ENCODE measurements at places on chromosomes 5 and 9.

- no peak for DNase-seq
These were observed 2.1 kb downstream of the ANKRD33B start for GRCh38 chr5:10565785-10566542.

- DNase-seq, result no peak
These were observed 14.2 kb downstream of the SLIT3 start for GRCh38 chr5:169286572-169287300.

GRCh38 chr5:151745071-151745705 is 13.2 kb downstream of the ATOX1 start:
- DNase-seq, result no peak

DNA sequence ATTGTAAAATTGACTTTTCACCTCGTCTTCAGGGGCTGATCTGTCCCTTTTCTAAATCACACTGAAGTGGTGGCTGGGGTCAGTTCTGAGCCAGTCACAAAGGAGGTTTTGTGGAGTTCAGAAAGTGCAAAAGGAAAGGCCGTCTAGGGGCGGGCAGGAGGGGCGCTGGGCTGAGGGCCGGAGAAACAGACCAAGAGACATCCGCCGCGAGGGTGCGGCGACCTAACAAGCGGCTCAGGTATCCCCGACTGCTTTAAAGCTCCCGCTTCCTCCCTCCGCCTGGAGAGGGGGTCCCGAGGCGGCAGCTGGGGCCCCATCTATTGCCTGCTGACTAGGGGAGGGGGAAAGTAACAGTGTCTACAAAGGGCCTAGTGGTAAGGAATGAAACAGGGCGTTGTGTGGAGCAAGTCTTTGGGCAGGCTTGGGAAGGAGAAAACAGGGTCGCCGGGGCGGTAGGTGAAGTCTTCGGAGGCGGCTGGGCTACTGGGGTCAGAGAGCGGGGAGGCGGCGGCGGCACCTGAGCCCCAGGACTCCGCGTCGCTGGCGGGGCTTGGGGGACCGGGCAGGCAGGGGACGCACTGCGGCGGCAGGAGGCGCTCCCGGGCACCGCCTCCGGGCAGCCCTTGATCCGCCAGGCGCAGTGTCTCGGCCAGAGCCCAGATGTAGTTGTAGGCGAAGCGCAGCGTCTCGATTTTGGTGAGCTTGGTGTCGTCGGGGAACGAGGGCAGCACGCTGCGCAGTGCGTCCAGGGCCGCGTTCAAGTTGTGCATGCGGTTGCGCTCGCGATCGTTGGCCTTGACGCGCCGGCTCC is 950 bp downstream of the NEUROG1 start:
- no peak for DNase-seq

DNA sequence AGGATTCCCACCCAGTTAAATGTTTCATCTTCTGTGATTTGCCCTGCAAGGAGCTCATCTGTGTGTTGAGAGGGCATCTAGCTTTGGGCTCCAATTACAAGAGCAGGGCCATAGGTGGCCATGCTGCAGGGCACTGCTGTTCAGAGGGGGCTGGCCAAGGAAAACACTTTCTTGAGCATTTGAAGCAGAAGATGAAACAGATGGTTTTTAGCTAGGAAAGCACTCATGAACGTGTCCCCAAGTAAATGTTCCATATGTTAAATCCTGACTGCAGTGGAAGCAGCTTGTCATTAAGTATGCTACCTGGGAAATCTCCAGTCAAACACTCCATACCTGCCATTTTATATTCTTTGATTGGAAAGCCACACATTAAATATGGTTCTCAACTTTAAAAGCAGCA is 176.6 kb downstream of the FBXL7 start:
- DNase-seq, result no peak

GRCh38 chr5:36855141-36855495 is 21.5 kb upstream of the NIPBL start:
- DNase-seq, result no peak

- no peak for DNase-seq
These were observed 95.3 kb upstream of the ITGA2 start for GRCh38 chr5:52893863-52894262.

DNA sequence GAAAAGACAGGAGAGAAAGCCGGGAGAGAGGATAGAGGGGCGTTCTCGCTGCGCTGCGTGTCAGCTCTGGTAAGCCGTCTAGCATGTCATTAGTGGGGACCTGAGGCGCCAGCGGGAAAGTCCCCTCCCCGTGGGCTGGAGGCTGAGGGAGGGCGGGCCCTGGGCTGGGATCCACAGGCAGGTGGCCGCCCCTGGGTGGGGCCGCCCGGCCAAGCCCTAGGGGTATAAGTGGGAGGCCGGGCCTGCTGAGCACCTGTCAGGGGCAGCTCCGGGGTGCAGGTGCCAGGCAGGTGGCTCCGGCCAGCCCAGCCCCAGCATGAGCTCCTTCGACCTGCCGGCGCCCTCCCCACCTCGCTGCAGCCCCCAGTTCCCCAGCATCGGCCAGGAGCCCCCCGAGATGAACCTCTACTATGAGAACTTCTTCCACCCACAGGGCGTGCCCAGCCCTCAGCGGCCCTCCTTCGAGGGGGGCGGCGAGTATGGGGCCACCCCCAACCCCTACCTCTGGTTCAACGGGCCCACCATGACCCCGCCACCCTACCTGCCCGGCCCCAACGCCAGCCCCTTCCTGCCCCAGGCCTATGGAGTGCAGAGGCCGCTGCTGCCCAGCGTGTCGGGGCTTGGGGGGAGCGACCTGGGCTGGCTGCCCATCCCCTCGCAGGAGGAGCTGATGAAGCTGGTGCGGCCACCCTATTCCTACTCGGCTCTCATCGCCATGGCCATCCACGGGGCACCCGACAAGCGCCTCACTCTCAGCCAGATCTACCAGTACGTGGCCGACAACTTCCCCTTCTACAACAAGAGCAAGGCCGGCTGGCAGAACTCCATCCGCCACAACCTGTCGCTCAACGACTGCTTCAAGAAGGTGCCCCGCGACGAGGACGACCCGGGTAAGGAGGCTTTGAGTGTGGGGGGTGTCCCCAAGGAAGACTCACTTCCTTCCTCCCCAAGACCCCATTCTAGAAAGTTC is at the start of gene FOXI1:
Gene FOXI1, plus strand, starts transcription at position 256 of the 970 bp plus-strand sequence. Its CDS starts 61 bp downstream, at position 317.
- DNase-seq, result no peak

DNA sequence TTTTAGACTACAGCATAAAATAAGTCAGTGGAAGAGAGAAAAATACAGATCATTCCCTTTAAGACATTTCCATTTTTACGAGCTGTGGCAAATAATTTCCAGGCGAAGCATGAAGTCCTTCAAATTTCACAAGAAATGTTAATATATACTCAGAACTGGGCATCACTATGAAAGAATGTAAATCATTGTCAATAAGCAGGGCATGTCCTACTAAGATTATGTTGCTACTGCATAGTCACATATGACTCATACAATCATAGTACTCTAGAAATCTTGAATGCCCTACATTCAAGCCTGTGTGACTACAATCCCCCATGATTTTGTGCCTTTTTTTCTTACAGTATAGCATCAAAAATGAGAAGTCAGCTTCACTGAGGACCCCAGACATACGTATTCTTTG is 485.2 kb upstream of the FTMT start:
- DNase-seq, result no peak

DNA sequence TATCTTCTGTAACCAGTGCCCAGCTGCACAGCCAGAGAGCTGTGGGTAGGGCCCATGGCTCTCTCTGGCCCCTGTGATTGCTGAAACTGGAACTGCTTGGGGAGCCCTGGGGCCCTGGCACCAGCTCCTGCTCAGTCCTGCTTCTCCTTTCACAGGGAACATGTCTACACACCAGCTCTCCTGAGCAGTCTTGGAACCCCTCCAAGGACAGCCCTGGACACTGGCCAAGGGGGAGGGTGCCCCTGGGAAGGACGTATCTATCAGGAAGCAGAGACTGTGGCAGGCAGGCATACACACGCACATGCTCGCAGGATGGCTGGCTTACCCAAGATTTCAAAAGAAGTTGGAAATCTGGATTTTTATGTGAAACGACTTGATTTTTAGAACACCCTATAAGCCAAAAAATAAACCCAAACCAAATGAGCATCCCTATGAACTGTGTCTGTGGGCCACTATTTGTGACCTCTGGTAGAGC is 8.8 kb upstream of the TRAF1 start:
- peak; percentile 64 for DNase-seq

DNA sequence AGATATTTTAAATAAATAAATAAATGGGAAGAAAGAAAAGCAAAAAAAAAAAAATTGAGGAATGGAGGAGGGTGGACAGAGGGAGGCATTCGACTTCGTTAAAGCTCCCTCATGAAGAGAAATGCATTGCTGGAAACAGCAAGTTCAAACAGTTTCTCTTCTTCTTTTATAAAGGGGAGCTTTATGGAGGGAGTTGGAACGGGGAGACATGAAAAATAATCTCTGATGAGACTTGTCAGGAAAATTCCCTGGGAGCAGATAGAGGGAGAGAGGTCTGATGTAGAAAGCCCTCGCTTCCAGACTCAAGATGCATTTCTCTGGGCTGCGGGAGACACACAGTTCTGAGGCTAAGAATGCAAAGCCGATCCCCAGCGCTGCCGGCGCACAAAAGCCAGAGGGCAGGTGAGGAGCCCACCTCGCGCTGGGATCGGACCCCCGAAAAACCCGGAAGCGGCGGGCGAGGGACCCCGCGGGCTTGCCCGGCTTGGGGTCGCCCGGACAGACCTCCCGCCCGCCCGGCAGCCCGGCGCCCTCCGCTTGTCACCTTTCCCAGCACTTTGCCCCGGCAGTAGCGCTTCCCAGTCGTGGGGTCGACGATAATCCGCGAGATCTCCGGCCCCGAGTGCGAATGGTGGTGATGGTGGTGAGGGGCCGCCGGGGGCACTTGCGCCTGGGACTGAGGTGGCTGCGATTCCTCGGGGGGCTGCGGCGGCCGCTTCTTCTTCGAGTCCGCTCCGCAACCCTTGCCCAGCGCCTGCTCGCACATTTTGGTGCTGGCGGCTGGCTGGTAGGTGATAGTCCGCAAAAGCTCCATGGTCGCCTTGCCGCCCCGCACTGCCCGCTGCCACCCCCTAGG is 512 bp downstream of the PLK2 start:
- peak; percentile 33 for DNase-seq

DNA sequence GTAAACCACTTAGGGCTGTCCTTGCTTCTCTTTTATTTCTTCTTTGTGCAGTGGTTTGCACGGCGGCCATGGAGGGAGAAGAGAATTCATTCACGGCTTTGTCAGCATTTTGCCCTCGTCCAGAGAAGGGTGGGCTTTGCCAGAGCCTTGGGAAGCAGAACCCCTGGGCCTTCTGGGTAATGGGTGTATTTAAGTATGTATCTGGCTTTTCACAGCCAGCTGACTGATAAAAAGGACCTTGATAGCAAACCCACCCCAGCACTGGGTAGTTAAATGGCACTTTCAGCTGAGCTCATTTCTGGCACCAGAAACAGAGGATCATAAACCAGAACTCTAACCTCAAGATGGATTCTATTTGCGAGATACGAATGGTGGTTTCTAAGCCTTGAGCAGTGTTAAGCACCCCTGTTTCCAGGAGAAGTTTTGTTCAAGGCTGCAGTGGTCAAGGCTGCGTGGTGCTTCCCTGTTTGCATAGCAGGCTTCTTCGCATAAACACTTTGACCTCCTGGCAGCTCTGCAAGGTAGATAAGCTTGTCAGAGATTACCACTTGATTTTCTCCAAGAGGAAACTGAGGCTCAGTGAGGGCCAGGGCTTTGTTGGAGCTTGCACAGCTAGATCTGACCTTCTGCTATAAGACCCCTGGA is 441.6 kb upstream of the KLF4 start:
- DNase-seq, result no peak

GRCh38 chr5:132488590-132488989 is 2.0 kb downstream of the IRF1 start:
- no peak for DNase-seq

DNA sequence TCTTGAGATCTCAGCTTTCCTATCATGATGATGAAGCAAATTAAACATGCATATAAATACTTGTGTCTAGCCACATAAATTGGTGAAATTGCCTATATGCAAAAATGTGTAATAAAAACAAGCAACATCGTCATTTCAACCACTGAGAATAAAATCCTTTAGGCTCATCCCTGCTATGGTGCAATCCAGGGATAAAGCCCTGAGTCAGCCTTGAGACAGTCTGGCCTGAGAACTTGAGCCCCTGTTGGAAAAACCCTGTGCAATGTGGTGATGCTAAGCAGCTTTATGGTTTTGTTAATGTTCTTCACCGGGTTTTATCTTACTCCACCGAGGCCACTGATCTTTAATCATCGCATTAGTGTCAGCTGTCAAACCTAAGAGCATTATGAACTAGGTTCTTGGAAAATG is 170.5 kb downstream of the DCP2 start:
- no peak for DNase-seq

- DNase-seq, result no peak
These were observed 22.3 kb downstream of the AQP3 start for GRCh38 chr9:33425128-33425533.

GRCh38 chr9:93236541-93237206 is 52.7 kb downstream of the WNK2 start:
- no peak for DNase-seq

- DNase-seq, result no peak
These were observed 66.3 kb downstream of the PSAT1 start for GRCh38 chr9:78363221-78363620.

- no peak for DNase-seq
These were observed 12.8 kb downstream of the PDLIM4 start for GRCh38 chr5:132270335-132270665.

GRCh38 chr5:56172241-56172640 is 60.9 kb downstream of the ANKRD55 start:
- DNase-seq, result no peak

DNA sequence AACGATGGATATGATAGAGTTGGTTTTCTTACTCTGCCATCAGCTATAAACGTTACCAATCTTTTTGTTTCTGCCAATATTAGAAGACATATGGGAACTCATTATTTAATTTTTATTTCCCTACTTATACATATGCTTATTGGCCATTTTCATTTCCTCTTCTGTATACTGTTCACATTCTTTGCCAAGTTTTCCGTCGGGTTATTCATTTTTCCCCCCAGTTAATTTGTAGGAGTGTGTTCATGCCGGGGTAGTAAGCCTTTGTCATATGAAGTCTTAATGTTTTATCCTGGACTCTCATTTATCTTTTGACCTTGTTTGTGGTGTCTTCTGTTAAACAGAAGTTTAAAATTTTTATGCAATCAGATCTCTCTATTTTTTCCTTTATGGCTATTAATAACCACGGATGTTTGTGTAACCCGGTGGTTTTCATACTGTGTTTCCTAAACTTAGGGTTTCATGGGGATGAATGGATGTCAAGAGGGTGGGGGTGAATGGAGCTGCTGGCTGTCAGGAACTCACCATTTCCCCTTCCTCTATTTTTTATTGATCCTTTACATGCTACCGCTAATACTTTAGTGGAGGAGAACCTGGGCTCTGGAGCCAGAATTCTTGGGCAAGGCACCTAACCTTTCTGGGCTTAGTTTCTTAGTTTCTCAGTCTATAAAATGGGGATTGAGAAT is 42.5 kb upstream of the PPARGC1B start:
- DNase-seq, result no peak

GRCh38 chr9:26462751-26463150 is 429.9 kb downstream of the CAAP1 start:
- no peak for DNase-seq

GRCh38 chr5:117463881-117464570 is 889.4 kb upstream of the SEMA6A start:
- DNase-seq, result no peak

GRCh38 chr9:123620239-123620638 is 264.2 kb downstream of the CRB2 start:
- DNase-seq, result no peak

All from hypothalamus (tissue), 51 donors.